ENCODE measurements at places on chromosomes 13 and 19.

GRCh38 chr19:33430674-33431277 is 57.3 kb downstream of the CEBPG start:
- DNase-seq, result no peak

DNA sequence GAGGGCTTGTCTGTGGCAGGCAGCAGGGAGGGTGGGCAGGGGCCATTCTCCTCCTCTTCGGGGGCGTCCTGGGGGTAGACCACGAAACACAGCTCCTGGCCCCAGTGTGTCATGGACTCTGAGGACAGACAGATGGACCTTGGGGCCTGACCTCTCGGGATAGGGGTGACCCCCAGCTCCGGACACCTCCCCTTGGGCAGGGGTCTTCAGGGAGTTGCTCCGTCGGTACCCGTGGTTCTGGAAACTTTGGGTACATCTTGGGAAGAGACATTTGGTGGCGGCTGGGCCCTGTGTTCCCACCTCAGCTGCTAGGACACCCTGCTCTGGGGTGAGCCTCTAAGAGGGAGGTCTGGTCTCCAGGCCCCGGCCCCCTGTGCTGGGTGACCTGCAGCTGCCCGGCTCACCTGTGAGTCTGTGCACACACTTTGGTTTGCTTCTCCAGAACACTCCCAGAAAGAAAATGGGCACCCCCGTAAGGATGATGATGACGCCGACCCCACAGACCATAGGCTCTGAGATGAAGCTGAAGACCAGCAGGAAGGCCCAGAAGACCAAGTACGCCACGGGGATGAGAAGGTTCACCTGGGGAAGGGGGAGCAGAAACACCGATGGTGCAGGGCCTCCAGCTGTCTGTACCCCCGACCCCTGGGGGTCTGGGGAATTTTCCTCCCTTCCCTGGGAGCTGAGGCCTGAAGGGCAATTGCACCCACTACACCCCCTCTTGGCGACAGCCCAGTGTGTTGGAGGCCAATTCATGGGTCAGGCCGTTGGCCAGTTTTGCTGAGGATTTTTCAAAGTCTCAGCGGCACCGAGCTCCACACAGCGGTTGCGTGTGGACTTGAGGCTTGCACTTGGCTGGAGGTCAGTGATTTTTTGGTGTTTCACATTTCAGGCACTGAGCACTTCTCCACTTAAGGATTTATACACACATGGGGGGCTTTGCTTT is 15.0 kb downstream of the LRP3 start:
- DNase-seq, result no peak

DNA sequence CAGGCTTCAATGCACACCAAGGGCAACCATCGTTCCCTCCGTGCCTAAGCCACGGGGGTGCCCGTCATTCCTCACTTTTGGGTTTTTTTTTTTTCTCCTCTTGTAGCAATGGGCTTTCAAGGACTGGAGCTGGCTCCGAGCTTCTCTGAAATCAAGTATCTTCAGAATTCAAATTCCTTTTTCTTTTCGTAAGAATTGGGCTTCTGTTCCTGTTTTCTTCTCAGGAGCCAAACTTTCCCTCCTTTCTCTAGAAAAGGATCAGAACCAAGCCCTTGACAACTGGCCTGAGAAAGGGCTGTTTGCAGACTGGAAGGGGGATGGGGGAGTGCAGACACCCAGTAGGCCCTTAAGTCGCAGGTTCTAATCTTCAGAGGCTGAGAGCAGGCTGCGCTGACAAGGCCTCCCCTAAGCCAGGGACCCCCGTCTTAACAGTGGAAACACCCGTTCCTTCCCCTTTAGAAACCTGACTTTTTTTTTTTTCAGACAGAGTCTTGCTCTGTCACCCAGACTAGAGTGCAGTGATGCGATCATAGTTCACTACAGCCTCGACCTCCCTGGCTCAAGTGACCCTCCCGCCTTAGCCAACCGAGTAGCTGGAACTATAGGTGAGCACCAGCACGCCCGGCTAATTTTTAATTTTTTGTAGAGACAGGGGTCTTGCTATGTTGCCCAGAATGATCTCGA is 51.6 kb downstream of the RFX2 start:
- DNase-seq, result no peak

- no peak for DNase-seq
Measured at GRCh38 chr19:48614436-48615230, at the start of gene FAM83E. Gene FAM83E (minus strand): TSS chr19:48615076. CDS start chr19:48613372, 1,704 bp downstream.

DNA sequence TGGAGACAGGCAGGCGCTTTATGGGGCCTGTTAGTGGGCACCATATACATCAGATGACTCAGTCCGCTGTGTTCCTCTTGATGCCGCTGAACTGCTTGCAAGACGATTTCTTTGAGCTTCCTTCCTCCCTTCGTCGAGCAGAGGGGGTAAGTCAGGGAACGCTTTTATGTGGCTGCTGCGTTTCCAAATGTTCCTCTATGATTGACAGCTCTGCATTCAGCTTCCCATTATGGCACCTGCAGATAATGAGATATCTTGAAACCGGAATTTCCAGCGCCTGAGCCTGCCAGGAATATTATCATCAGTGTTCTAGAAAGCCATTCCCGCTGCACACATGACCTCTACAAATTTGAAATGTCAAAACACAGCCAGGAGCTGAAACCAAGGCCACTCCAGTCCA is 257.0 kb downstream of the TSHZ3 start:
- no peak for DNase-seq

DNA sequence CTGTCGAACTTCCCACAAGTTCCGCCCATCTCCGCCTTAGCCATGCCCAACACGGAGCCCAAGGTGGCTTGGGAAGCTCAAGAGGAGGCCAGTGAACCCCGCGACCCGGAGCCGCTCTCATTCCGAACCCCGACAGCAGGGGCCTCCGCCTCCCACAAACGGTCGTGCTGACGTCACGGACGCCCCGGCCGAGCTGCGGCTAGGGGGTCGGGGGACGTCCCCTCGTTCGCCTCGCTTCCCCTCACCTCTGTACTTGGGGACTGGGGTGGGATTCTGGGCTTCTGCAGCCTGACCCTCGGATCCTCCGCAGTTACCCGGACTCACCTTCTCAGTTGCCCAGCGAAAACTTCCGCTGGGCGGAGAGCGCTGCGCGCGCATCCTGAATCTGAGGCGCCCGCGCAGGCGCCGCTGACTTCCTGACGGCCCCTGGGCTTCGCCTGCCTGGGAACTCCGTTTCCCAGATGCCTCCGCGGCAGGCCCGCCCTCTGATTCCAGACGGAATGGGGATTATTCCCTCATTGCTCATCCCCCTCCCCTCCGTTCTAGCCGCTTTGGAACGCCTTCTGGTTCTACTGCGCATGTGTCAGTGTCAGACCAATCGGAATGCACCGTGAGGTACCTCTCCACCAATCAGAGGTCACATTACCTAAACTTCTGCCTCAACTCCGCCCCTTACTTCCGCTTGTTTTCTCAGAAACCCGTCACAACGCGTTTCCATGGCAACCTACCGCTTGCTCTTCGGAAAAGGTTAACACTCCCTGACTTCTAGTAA is at the start of gene VRK3:
VRK3 (minus strand) TSS at position 351 of the 772 bp plus-strand sequence. CDS start 9,210 bp downstream, outside the sequence.
- DNase-seq, result peak; percentile 84

- no peak for DNase-seq
Measured at GRCh38 chr19:48053856-48054255, 10.0 kb upstream of the CABP5 start.

DNA sequence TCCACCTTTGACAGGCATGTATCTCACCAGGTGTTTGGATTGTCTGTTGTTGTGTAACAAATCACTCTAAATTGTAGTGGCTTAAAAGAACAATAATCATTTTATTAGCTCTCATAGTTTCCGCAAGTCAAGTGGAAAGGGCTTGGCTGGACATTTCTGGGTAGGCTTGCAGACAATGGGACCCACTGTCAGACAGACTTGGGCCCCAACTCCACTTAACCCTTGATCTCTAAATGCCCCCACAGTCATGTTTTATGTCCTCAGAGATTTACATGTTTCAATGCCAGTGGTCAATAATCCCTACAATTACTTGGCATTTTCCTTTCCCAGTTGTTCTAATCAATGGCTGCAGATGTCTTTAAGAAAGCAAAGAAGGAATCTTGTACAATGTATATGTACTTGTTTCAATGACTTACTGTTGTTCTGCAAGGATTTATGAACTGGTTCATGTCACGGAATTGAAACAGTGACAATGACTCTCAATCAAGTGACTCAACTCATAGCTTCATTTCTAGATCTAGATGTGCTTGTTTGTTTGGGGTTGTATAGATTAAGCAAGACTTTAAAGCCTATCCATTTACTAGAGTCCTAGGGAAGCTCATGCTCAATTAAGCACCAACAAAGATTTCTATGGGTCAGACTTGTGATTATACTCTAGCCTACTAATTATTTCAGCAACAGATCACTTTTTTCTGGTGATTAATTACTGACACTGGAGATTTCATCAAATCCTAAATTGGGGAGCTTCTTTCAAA is 510.1 kb upstream of the NBEA start:
- DNase-seq, result no peak

DNA sequence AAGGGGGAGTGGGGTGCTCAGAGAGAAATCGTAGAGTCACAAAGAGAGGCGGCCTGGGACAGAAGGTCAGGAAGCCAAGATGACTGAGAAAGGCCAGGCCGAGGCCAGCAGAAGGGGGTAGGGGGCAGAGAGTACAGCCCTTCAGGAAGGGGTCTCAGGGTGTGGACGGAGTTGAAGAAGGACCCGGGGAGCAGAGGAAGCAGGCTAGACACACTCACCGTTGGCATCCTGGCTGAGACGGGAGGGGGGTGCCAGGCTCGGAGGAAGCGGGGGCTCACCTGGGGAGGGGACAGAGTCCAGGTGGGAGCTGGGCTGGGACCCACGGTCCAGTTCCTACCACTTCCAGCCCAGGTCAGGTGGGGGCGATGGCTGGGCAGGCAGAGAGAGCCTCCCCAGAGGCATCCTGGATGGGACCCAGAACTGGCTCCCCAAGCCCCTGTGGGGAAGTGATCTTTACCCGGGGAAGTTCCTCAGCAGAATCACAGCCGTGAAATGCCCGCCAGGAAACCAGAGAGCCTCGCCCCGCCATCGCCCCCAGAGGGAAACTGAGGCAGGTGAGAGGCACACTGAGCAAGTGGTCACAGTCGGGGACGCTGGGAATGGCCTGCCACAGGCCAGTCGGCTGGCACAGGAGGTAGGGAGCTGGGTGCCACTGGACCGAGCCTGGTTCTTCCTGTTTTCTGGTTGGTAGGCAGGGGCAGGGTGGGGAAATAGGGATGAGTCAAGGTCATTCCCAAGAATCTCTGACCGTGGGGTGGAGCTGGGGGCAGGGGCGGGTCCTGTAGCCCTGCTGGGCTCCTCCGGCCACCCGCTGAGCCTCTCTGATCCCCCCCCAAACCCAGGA is 1.4 kb downstream of the MATK start:
- DNase-seq, result no peak

- no peak for DNase-seq
Measured at GRCh38 chr13:36959456-36960116, 39.5 kb upstream of the SMAD9 start.

DNA sequence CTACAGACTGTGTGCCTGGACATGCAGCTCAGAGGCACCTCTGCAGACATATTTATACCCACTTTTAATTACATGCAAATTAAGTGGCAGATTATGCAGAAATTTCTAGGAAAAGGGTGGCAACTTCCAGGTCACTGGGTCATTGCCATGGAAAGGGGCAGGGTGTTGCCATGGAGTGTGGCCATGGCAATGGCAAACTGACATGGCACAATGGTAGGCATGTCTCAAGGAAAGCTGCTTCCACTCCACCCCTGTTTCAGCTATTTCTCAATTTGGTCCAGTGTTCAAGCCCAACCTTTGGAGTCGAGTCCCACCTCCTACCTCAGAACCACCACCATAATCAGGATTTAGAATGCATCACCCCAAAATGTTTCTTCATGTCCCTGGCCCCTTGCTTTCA is 170.7 kb upstream of the TSHZ3 start:
- DNase-seq, result no peak

DNA sequence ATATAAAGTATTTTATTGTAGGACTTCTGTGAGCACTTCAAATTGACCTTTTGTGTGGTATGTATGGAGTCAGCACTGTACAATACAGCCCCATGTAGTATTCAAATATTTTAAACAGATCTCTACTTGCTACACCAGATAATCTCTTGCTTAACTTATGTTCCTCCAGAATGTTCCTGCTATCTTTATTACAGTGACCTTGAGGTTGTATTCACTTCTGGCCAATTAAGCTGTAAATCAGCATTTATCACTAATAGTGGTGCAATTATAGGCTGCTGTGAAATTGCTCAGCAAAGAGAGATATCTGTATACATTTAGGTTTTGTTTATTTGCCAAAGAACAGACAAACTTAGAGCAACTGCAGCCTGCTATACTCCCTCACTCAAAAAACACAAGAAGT is 1218.6 kb downstream of the PCDH17 start:
- no peak for DNase-seq

DNA sequence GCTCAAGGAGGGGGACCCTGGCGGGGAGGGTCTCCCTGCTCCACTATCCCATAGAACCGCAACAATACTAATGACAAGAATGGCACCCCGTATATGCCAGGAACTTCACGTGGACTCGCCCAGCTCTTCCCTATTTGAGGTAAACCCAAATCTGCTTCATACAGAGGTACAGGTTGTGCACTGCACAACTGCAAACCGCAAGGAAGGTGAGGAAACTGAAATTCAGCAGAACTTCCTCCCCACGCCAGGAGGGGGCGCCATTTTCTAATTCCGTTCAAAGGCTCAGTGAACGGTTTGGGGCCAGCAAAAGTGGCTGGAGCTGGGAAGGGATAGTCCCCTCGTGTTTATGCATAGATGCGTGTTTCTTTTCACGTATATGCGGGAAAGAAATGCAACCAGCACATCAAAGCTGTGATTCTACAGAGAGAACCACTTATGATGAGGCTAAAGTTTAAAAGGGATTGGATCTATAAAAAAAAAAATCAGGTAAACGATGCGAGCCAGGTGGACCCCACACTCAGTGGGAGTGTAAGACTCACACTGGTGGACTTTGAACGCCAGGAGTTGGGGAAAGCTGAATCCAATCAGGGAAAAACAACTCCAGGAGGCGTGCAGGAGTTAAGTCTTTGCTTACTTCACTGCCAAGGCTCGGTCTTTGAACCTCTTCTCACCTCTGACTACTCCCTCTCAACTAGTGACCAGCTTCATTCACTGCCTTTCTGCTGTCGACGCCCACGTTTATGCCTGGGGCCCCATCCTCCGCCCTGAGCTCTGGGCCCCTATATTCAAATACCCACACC is 20.3 kb downstream of the C19orf81 start:
- DNase-seq, result no peak

DNA sequence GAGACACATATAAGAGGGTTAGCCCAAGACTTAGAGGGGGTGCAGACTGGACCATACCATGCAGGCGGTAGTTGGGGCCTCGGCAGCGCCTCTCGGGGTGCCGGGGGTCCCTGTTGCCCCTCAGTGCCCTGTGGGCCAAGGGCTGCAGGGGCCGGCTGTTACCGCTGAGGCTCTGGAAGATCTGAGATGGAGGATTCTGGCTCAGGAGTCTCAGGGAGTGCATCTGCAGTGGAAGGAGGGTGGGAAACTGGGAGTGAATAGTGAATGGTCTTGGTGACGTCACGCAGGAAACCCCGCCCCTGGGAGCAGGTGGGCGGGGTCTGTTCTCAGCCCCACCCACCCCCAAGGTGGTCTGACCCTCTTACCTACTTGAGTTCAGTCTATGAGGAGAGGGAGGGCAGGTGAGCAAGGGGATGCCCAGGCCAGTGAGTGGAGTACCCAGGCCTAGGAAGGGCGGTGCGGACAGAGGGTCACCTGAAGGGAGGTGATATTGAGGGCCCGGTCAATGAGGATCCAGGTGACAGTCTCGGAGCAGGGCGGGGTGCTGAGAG is 1.7 kb upstream of the DBP start:
- no peak for DNase-seq

GRCh38 chr13:104949840-104950740 is 1585.4 kb downstream of the EFNB2 start:
- DNase-seq, result no peak

GRCh38 chr13:62305756-62306155 is 890.1 kb upstream of the PCDH20 start:
- DNase-seq, result no peak

- no peak for DNase-seq
Measured at GRCh38 chr19:10471909-10472308, 31.2 kb downstream of the KEAP1 start.

Measured in cerebellar nuclear complex (tissue), 1 donor.